ENCODE measurements at places on chromosomes 13 and 19.

DNA sequence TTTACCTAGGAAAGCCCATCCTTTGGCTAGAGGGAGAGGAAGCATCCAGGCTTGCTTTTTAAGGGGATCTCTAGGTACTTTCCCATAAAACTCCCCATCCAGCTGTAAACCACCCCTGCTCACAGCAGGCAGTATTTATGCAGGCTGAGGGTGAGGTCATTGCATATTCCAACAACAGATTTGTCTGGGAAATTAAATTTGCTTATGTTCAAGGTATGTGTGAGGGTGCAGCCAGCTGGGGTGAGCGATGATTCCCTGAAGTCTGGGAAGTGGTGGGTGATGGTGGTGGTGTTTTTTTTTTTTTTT lies 96.3 kb upstream of the C1QTNF9B start:
- DNase-seq = no peak

GRCh38 chr13:50275392-50276063 lies 260.3 kb downstream of the KCNRG start:
- no peak for DNase-seq

DNA sequence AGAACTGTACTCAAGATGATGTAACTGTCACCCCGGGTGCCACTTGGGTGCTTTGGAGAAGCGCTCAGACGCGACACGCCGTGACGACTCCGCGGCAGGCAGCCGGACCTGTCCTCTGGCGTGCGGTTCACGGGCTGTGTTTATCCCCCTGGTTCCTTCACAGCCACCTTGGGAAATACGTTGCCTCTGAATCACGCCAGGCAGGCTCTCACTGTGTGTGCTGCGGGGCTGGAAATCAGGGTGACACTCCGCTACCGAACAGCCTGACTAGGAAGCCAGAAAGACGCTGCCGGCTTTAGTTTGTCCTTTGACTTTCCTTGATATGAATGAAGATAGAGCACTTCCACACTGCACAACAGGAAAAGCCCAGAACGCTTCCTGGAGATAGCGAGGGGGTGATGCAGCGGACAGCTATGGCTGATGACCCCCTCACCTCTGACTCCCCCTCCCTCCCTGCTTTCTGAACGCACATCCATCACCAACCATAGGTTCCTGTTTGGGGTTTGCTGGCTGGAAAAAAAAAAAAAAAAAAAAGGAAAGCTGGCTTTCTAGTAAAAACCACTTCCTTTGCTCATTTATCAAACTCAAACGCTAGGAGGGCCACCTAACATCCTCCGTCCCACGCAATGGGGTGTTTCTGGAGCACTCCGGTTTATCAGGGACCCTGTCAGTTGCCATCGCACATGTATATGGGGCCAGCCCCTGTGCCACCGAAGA lies 3.7 kb upstream of the GP6 start:
- no peak for DNase-seq

GRCh38 chr13:27826379-27827353 lies 34.4 kb downstream of the GSX1 start:
- peak; percentile 64 for DNase-seq

- peak; percentile 62 for DNase-seq
Observed at GRCh38 chr19:41588497-41589209, 12.7 kb downstream of the CEACAM21 start.

GRCh38 chr19:56566904-56567273 lies 379 bp upstream of the ZNF470 start:
- peak; percentile 27 for DNase-seq

GRCh38 chr19:58227964-58228584 lies 640 bp upstream of the ZNF544 start:
- DNase-seq = peak; percentile 21

- peak; percentile 84 for DNase-seq
Observed at GRCh38 chr19:18112989-18113478, 15.5 kb downstream of the MAST3 start.

DNA sequence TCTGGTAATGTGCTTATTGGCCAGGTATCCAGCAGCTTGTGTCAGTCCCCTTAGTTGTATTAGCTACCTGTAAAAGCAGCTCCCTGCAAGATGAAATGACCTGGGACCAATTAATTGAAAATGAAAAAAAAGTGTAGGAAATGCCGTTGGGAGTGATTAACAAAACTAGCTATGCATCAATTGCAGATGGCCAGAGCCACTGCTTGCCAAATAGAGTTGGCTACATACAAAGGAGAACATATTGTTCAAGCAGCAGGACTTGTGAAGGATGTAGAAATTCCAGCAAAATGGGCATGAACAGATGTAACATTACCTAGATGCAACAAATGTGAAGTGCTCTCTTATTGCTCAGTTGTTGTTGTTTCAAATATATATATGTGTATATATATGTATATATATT lies 300.5 kb downstream of the PCDH17 start:
- no peak for DNase-seq

DNA sequence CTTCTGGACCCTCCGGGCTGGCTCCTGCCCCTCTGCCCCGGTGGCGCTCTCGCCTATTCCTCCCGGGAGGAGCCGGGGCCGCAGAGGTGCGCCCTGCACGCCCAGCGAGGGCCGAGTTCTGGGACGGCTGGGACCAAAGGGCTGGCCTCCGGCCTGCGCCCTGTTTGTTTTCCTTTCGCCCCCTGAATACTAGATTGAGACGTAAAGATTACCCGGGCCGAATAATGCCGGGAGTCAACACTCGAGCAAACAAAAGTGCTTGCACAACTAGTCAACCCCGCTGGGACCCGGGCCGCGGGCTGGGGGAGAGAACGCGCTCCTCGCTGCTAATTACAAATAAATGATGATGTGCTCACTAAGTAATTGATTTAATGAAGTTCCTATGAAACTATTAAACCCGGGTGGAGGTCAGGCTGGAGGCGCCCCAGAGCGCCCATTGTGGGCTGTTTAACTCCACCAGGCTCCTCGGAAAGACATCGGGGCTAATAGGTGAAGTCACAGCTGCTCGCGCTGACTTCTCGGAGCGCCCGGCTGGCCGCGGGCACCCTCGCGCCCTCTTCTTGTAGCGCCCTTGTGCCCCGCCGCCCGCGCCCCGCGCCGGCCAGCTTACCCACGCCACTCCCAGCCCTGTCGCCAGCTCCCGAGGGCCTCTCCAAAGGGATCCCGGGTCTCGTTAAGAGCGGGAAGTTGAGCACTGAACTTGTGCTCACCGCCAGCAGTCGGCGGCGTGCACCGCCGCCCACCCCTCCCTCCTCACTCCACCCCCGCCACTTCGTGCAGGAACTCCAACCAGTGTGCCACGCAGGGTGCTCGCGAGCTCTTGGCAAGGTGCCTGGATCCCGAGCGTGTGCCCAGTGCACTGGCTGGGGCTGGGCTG lies 14.9 kb downstream of the ZIC5 start:
- DNase-seq = no peak

- DNase-seq = no peak
Observed at GRCh38 chr13:97100821-97101220, 106.5 kb upstream of the OXGR1 start.

DNA sequence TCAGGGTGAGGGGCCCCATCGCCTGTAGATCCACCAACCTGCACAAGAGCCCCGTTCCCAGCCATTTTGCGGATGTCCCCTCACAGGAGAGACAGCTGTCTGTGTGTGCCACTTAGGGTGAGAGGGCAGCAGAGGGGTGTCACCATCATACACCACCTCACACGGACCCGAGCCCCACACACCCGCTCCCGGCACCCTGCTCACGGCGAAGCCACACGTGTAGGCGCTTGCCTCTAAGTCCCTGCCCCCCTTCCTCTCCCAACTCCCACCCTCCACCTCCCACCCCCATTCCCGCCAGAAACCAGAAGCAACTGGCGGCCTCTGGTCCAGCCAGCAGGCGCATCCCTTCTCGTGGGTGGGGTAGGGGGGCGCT lies 4.0 kb upstream of the DPF1 start:
- no peak for DNase-seq

GRCh38 chr19:10207026-10207425 lies 12.3 kb upstream of the DNMT1 start:
- no peak for DNase-seq

DNA sequence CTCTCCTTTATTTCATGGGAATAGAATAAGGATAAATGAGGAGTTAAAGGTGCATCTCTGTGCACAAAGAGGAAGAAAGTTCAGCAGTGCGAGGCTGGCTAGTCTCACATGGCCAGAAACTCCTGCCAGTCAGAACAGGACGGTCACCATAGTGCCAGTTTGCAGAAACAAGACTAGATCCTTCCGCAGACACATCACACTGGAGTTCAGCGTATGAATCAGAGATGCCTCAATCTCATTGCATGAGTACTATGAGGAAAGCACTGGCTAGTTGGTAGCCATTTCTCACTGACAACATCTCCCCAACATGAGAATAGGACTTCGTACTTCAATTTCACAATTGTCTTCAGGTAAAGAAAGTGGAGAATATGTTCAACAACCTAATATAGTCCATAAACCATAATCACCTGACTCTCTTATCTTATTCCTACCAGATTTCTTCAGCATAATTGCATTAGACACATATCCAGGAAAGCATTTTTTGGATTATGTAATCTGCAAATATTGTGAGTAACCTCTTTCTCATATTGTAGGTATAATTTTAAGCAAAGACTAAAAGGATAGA lies 34.9 kb downstream of the RXFP2 start:
- DNase-seq = no peak

- peak; percentile 94 for DNase-seq
Observed at GRCh38 chr19:36772311-36773222, at the start of gene ZNF850. TSS of gene ZNF850 (minus strand) at chr19:36772807. CDS start at chr19:36762606, 10,201 bp downstream.

All from RPMI8226 (cell line).